ENCODE measurements at places on chromosomes 13 and 19. TPM values are rescaled to one million over a fixed set of nuclear protein-coding genes. Genes with fewer than 3 reads are reported as not detected.
A peak's percentile ranks its signal among the peaks of the same experiment; 100 is the strongest.

DNA sequence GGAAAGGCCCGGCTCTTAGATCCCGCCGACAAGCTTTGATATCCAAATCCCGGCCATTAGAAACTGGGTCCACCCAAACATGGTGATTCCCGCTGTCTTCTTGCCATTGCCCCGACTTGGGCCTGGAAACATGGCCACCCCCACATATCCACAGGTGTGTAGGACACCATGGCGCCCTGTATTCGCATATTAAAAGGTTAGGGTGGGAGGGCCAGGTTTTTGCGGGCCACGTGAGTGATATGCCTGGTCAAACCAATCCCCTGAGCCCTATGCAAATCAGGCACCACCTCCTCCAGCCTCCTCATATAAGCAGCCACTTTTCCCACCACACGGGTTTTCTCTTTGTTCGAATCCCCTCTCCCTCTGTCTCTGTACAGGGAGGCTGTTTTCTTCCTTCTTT lies 766.4 kb downstream of the UQCRFS1 start:
- no peaks in the 10 kb centered on the region for H3K36me3 ChIP-seq
- H3K4me3 ChIP-seq: no peak overlapping the region
- no peak overlapping the region for H3K27ac ChIP-seq
- no peak for DNase-seq

The CYP4F8 gene
- total RNA-seq: not detected

- no peaks in the 10 kb centered on the region for H3K36me3 ChIP-seq
- peaks cover 2% of the 10 kb centered on the region for H3K4me1 ChIP-seq
- H3K27ac ChIP-seq: no peak overlapping the region
- H3K4me3 ChIP-seq: no peak overlapping the region
- DNase-seq: no peak
Observed at GRCh38 chr19:48779636-48780035, 24.3 kb downstream of the FGF21 start.

GRCh38 chr13:77350811-77351210 lies 23.9 kb upstream of the MYCBP2 start:
- no peak overlapping the region for H3K27ac ChIP-seq
- H3K4me3 ChIP-seq: no peak overlapping the region
- H3K27me3 ChIP-seq: no peaks in the 10 kb centered on the region

The MAMSTR gene
- 1.3 TPM for total RNA-seq

GRCh38 chr19:6126335-6126974 lies 9.0 kb upstream of the ACSBG2 start:
- H3K4me1 ChIP-seq: peaks cover 2% of the 10 kb centered on the region
- no peaks in the 10 kb centered on the region for H3K36me3 ChIP-seq
- H3K4me3 ChIP-seq: no peak overlapping the region
- peak; percentile 29 for DNase-seq
- H3K27ac ChIP-seq: no peak overlapping the region

DNA sequence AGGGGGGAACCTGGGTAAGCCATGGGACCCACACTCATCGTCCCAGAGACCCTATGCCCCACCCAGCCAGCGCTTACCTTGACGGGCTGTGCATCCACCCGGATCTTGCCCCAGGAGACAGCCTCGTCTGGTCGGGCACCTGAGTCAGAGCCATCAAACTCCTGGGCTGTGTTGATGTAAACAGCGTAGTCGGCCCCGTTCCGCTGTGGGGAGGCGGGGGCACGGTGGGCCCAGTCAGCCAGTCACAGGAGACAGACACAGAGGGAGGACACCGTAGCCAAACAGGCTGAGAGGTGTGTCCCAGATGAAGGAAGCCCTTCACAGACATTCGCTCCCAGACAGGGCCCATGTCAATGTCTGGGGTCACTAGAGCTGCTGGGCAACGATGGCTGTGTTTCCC lies 5.7 kb downstream of the DHPS start:
- H3K4me3 ChIP-seq: no peak overlapping the region
- no peak for DNase-seq
- peaks cover 25% of the 10 kb centered on the region for H3K4me1 ChIP-seq

DNA sequence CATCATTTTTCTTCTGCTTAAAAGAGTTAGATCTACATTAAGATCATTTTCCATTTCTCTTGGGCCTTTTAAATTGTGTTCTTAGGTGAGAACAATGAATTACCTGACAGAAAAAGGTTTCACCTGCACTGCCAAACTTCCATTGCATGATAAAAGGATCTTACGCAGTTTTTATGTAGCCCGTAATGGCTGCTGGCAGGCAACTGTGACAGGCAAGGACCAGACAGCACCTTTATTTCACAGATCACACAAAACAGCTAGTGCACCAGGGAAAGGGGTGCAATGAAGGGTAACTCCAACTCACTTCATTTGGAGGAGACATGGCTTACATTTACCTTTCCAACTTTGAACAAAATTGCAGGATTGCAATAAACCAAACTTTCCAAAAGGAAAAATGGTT lies 159.8 kb downstream of the SLITRK1 start:
- no peak overlapping the region for H3K4me3 ChIP-seq
- H3K4me1 ChIP-seq: no peaks in the 10 kb centered on the region
- DNase-seq: no peak
- H3K27ac ChIP-seq: no peak overlapping the region
- no peaks in the 10 kb centered on the region for H3K36me3 ChIP-seq
- H3K27me3 ChIP-seq: no peaks in the 10 kb centered on the region

DNA sequence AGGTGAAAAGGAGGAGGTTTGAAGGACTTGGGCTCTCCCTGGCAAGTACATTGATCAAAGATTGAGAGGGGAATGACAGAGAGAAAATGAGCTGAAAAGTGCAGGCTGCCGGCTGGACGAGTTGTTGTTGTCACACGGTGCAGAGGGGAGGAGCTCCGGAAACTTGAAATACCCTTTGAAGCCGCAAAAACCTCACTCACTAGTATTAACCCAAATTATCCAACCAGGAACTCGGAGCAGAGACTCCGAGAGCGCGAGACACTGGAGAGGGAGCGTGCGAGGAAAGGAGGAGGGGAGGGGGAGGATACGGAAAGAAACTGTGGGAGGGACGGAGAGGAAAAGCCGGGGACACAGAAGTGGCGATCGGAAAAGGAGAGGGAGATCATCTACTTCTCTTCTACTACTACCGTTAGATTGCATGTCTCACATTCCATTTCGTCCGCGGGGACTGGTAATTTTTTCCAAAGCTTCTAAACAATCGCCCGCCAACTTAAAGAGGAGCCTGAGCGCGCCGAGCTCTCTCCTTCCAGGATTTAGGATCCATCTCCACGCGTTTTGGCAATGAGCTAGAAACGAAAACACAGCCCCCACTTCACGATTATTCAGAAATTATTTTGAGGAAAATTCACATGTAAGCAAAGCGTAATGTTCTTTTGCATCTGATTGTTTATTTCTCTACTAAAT lies at the start of gene DACH1:
Gene DACH1 (minus strand): TSS at position 74 of the 684 bp plus-strand sequence.
- peaks cover 65% of the 10 kb centered on the region for H3K27me3 ChIP-seq
- H3K27ac ChIP-seq: no peak within 1 kb of the TSS
- DNase-seq: peak; percentile 36
- H3K36me3 ChIP-seq: no peaks in the 10 kb centered on the region

The CEACAM3 gene
- not detected for total RNA-seq
